ENCODE measurements at places on chromosomes 4 and X. TPM values are rescaled to one million over a fixed set of nuclear protein-coding genes. Genes with fewer than 3 reads are reported as not detected.

RTL3 gene
- total RNA-seq = not detected

PDK3 gene
- 10.7 TPM for total RNA-seq

GAGE13 gene
- not detected for total RNA-seq

DCX gene
- total RNA-seq = not detected

FATE1 gene
- total RNA-seq = not detected

ADH6 gene
- total RNA-seq = 213 TPM

STATH gene
- total RNA-seq = not detected

SMAD1 gene
- total RNA-seq = 16.0 TPM

CTAG1B gene
- not detected for total RNA-seq

All from right lobe of liver (tissue), 6 donors.